ENCODE measurements at places on chromosomes 4 and X.

- no peak for DNase-seq
Observed at GRCh38 chr4:173334891-173335752, 964 bp upstream of the HMGB2 start.

DNA sequence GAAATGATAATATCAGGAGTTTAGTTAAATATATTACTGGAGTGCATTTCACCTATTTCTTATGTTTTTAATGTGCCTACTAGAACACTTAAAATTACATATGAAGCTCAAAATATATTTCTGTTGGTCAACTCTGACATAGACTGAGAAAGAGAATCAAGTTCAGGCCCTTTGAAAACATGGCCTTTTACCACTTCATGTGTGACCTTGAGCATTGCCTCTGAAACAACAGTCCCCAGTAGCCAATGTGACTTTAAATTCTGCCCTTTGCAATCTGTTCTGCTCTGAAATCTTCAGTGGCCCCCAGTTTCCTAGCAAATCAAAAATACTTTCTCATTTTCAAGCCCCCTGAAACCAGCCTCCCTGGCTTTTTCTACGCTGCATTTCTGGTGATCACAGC lies 50.1 kb upstream of the TBC1D14 start:
- DNase-seq = no peak

DNA sequence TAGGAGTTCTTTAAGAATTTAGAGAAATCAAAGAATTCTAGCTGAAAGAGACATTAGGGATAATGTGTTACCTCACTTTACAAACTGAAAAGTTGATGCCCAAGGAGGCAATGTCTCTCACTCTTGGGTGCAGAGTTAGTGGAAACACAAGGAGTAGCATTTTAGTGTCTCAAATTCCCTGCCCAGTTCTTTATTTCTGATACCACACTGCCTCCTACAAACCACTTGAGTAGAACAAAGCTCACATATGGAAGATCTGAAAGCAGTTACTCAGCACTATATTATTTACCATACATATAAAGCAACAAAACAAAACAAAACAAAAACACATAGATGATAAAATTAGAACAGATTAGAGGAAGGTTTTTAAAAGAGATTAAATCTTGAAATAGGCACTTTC lies 124.2 kb downstream of the REELD1 start:
- no peak for DNase-seq

DNA sequence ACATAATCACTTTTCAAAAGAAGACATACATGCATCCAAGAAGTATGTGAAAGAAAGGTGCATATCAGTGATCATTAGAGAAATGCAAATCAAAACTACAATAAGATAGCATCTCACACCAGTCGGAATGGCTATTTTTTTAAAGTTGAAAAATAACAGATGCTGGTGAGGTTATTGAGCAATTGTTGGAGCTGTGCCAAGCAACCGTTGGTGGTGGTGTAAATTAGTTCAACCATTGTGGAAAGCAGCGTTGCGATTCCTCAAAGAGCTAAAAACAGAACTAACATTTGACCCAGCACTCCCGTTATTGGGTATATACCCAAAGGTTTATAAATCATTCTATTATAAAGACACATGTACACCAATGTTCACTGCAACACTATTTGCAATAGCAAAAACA lies 14.2 kb downstream of the COX7B2 start:
- no peak for DNase-seq

DNA sequence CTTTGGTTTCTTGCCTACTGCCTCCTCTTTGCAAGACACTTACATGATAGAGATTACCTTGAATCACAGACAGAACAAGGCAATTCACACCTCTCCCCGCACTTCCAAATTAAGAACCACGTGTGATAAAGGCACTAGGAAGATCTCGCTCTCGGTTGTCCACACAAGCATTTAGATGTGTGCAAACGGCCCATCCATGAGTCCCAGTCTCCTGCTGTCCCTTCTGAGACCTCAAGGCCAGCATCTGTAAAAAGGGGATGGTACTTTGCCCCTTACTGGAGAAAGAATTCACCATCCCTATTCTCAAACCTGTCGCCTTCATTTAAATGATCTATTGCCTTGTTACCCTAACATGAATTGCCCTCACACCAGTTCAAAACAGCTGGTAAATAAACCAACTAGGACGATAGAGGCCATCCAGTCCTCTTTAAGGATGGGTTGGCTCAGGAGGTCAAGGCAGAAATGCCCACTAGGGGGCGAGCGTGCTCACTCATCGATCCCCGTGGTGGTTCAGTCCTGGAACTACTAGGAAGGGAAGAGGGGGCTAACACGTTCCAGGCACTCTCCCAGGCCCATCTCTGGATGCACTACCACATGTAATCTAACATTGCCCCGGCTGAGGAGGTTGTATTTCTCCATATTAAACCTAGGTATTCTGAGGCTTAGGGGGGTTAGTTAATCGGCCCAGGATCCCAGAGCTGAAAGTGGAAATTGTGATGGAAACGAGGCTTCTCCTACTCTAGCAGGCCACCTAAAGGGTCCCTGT lies 95.8 kb downstream of the DHX15 start:
- peak; percentile 66 for DNase-seq

All from globus pallidus (tissue), 1 donor.